ENCODE measurements at places on chromosomes 6 and 20. TPM values are rescaled to one million over a fixed set of nuclear protein-coding genes. Genes with fewer than 3 reads are reported as not detected.

DNA sequence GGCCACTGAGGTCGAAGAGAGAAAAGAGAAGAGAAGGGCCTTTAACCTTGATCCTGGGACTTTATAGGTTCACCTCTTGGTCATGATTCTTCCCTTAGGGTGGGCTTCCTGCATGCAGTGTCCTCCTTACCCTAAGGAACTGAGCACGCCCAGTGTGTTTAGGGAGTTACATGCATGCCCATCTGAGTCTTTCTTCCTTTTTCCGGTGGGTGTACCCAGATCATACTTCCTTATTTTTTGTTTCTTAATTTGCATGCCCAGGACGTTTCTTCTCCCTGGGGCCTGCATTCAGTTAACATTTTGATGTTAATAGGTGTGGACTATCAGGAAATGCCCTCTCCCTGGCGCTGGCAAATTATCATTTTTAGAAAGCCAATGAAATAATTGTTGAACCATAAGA is 91.5 kb downstream of the HTR1B start:
- H3K27me3 ChIP-seq, result no peaks in the 10 kb centered on the region
- H3K4me3 ChIP-seq, result no peak overlapping the region
- no peak overlapping the region for H3K27ac ChIP-seq
- H3K36me3 ChIP-seq, result no peaks in the 10 kb centered on the region
- DNase-seq, result no peak

DNA sequence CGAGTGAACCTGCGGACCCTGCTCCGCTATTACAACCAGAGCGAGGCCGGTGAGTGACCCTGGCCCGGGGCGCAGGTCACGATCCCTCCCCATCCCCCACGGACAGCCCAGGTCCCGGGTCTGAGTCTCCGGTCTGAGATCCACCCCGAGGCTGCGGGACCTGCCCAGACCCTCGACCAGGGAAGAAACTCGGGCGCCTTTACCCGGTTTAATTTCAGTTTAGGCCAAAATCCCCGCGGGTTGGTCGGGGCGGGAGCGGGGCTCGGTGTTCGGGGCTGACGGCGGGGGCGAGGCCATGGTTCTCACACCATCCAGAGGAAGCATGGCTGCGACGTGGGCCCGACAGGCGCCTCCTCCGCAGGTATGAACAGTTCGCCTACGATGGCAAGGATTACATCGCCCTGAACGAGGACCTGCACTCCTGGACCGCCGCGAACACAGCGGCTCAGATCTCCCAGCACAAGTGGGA is 46.9 kb upstream of the TRIM26 start:
- H3K27ac ChIP-seq, result no peak overlapping the region
- H3K36me3 ChIP-seq, result peaks cover 28% of the 10 kb centered on the region
- peak; percentile 21 for DNase-seq
- H3K4me3 ChIP-seq, result peak overlapping the region; percentile 74
- peaks cover 62% of the 10 kb centered on the region for H3K27me3 ChIP-seq

DNA sequence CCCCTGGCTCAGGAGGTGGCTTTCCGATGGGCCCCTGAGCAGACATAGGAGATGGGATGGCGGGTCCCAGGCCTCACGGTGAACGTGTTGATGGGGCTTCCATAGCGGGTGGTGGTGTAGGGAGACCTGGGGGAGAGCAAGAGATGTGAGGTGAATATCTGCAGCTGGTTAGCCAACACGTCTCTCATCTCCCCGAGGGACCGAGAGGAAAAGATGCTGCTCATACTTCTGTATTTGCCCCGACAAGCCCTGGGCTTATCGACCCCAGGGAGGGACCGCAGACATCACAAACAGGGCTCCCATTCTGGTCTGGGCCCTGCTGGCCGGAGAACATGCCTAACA is 38.7 kb downstream of the C6orf132 start:
- H3K27ac ChIP-seq, result peak overlapping the region; percentile 57
- peak overlapping the region; percentile 51 for H3K4me3 ChIP-seq
- H3K27me3 ChIP-seq, result peaks cover 14% of the 10 kb centered on the region

DNA sequence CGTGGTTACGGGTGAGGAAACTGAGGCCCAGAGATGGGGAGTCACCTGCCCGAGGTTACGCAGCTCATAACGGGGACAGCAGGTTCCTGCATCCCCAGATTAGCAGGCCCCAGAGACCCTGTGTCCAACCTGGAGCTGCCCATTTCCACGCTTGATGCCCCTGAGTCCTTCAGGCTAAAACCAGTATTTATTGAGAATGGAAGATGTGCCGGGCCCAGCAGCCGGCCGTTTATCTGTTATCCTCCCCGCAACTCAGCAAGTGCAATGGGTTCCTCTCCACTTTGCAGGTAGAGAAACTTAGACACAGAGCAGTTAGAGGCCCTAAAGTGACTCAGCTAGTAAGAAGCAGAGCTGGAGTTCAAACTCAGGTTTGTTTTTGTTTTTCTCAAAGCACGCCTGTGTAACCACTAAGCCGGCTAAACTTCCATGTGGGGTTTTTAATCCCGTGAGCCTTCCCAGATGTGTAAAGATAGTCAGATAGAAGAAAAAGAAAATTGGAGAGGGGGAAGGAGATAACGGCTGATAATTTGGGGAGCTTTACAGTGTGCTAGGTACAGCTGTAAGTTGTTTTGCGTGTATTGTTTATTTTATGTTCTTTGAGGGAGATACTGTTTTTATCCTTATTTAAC is 775 bp downstream of the PFDN4 start:
- peak overlapping the region; percentile 26 for H3K27ac ChIP-seq
- H3K4me3 ChIP-seq, result peak overlapping the region; percentile 92
- peaks cover 5% of the 10 kb centered on the region for H3K36me3 ChIP-seq
- H3K4me1 ChIP-seq, result peaks cover 21% of the 10 kb centered on the region
- DNase-seq, result no peak
- no peaks in the 10 kb centered on the region for H3K27me3 ChIP-seq

- H3K4me3 ChIP-seq, result no peak overlapping the region
- no peaks in the 10 kb centered on the region for H3K36me3 ChIP-seq
- H3K27me3 ChIP-seq, result no peaks in the 10 kb centered on the region
These were observed 24.1 kb downstream of the NPEPL1 start for GRCh38 chr20:58716476-58717277.

DNA sequence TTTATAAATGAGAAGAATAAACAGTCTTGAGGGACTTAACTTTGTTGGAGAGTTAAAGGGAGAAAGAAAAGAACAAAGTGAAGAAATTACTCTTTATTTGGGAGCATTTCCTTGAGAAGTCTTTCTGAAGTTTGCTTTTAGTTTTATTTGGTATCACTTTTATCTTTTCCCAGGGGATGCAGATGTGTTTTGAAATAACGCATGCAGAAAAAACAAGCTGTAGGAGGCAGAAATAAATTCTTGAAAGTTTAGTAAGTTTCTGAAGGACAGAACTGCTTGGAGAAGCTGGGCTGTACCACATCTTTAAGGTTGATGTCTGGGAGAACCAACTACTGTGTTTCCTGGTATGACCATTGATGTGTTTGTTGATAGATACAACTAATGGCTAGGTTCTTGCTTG is 75.0 kb downstream of the PLCB4 start:
- no peak overlapping the region for H3K27ac ChIP-seq
- H3K27me3 ChIP-seq, result no peaks in the 10 kb centered on the region
- H3K36me3 ChIP-seq, result peaks cover 23% of the 10 kb centered on the region
- DNase-seq, result no peak
- H3K4me1 ChIP-seq, result peaks cover 18% of the 10 kb centered on the region

DNA sequence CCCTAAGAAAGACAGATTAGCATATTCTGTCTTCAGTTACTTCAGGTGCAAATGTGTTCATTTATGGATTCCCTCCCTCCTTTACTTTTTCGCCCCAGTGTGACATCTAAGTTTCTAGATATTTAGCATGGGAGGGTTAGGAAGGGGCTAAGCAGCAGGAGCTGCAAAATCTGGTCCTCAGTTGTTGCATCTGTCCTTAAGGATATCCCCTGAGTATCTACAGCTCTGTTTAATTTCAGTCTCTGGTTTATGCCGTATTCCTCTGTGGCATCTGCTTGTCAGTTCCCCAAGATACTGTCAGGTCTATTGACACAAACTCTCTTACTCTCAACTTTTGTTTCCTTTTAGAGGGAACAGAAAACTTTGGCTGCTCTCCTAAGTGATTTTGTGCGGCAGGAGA is 754.6 kb upstream of the MAP3K7 start:
- no peaks in the 10 kb centered on the region for H3K27me3 ChIP-seq
- no peaks in the 10 kb centered on the region for H3K36me3 ChIP-seq
- H3K4me1 ChIP-seq, result peaks cover 20% of the 10 kb centered on the region
- H3K4me3 ChIP-seq, result peak overlapping the region; percentile 41
- DNase-seq, result no peak

- no peaks in the 10 kb centered on the region for H3K27me3 ChIP-seq
- no peak overlapping the region for H3K4me3 ChIP-seq
- H3K36me3 ChIP-seq, result no peaks in the 10 kb centered on the region
- no peak overlapping the region for H3K27ac ChIP-seq
- DNase-seq, result no peak
- H3K4me1 ChIP-seq, result peaks cover 12% of the 10 kb centered on the region
These were observed 27.5 kb upstream of the TGM6 start for GRCh38 chr20:2353231-2353630.

- H3K4me3 ChIP-seq, result no peak overlapping the region
- no peak overlapping the region for H3K27ac ChIP-seq
- H3K4me1 ChIP-seq, result peaks cover 44% of the 10 kb centered on the region
- no peaks in the 10 kb centered on the region for H3K36me3 ChIP-seq
- peaks cover 76% of the 10 kb centered on the region for H3K27me3 ChIP-seq
These were observed 3.2 kb downstream of the GRIK2 start for GRCh38 chr6:101396548-101397173.

- H3K4me3 ChIP-seq, result peak overlapping the region; percentile 91
- no peaks in the 10 kb centered on the region for H3K36me3 ChIP-seq
- H3K27ac ChIP-seq, result no peak overlapping the region
- DNase-seq, result peak; percentile 41
- H3K27me3 ChIP-seq, result peaks cover 31% of the 10 kb centered on the region
- peaks cover 40% of the 10 kb centered on the region for H3K4me1 ChIP-seq
These were observed 476 bp downstream of the IGF2R start for GRCh38 chr6:159969204-159969912.

DNA sequence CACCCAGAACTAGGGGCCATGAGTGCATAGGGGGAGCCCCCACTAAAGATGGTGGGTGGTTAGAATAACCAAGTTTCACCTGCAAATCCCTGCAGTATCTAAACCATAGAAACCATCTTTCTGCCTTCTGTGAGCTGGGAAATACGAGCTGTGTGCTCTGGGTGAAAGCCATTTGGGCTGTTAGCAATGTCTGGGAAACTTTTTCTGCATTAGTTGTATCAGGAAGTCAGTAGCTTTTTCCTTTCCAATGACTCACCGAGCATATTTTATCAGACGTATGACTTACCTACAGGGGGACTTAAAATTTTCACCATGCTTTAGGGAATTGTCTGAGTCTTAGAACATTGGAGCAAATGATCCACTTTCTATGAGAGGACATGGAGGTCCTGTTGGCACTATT is 584.0 kb downstream of the QKI start:
- H3K27me3 ChIP-seq, result no peaks in the 10 kb centered on the region
- H3K36me3 ChIP-seq, result no peaks in the 10 kb centered on the region
- H3K27ac ChIP-seq, result no peak overlapping the region
- H3K4me1 ChIP-seq, result no peaks in the 10 kb centered on the region
- no peak for DNase-seq

The AURKA gene
- total RNA-seq, result 103 TPM

The CCN5 gene
- total RNA-seq, result 0.16 TPM

The ANGPT4 gene
- 0.25 TPM for total RNA-seq

The ADISSP gene
- 129 TPM for total RNA-seq

The MEP1A gene
- 0.09 TPM for total RNA-seq

The SNAI1 gene
- total RNA-seq, result 7.9 TPM

The BHLHE23 gene
- total RNA-seq, result 0.66 TPM

The BMP7 gene
- total RNA-seq, result 40.7 TPM

The APOBEC2 gene
- not detected for total RNA-seq
